Activated naive CD8-positive, alpha-beta T cell treated with anti-CD3 and anti-CD28 coated beads, Interleukin-2, amount 50 U/mL, for 16 hours (primary cell): ENCODE measurements at places on chromosomes 5 and 9.

GRCh38 chr9:120312031-120312430 lies 267.9 kb downstream of the CDK5RAP2 start:
- no peak for DNase-seq

DNA sequence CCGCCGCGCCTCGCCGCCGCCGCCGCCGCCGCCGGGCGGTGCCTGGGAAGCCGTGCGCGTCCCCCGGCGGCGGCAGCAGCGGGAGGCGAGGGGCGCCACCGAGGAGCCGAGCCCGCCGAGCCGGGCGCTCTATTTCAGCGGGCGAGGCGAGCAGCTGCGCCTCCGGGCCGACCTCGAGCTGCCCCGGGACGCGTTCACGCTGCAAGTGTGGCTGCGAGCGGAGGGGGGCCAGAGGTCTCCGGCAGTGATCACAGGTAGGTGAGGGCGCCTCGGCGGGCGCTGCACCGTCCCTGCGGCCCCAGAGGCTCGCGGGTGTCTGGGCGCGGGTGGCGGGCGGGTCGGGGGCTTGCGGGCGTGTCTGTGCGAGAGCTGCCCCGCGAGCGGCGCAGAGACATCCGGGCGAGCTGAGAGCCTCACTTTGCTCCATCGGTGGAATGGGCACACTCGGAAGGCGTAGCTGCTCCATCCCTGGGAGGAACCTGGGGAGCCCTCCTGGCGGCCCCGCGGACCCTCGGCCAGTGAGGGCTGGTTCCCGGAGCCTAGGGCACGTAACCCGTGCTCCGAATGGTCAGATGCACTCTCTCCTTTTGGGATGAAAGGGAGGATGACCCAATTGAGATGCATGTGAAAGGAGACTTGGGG lies 864 bp downstream of the PAPPA start:
- DNase-seq = no peak

DNA sequence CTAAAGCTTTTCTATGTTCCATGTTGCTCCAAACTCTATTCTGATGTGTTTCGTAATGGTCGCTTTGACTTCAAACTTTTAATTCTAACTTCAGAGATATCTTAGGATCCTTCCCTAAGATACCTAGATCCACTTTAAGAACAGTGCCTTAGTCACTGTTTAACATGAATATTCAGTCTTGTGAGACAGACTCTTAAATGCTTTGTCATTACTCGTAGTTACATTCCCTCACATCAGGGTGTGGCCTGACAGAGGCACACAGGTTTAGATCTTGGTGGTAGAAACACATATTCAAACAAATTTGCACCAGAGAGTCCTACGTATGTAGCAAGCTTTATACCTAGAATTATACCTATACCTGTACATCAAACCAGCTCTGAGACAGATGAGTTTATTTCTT lies 687.0 kb upstream of the C9orf72 start:
- no peak for DNase-seq

DNA sequence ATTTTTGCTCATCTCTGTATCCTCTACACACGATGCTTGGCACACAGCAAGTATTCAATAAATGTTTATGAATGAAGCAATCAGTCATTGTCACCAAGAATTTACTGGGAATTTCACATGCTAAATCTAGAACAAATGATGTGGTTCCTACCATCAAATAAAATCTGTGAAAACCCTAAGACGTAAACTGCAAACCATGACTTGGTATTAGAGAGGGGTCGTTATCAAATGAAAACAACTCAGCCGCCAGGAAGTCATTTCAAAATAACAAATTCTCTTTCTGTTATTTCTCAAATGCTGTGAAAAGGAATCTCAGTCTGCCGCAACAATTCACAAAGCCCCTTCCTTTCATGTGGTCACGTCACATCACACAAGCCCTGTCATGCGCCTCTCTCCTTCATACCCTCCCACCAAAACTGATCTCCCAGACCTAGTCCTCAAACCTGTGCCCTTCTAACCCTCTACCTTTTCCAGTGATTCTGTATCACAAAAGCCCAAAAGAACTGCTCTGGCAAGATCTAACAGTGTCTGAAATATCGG lies 173.6 kb downstream of the DEPDC1B start:
- no peak for DNase-seq

GRCh38 chr9:115382865-115383264 lies 264.9 kb upstream of the TNC start:
- DNase-seq = no peak

DNA sequence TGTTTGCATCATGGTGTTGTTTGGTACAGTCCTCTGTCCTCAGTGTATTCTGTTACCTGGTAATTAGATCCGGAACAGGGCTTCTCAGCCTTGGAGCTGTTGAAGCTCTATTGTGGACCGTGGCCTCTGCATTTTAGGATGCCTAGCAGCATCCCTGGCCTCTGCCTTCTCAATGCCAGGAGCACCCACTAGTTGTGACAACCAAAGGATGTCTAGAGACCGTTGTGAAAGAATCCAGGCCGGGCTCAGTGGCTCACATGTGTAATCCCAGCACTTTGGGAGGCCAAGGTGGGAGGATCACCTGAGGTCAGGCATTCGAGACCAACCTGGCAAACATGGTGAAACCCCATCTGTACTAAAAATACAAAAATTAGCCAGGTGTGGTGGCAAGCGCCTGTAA lies 159.6 kb downstream of the CACNA1B start:
- no peak for DNase-seq

GRCh38 chr5:167296661-167297060 lies 994.8 kb upstream of the WWC1 start:
- DNase-seq = no peak

DNA sequence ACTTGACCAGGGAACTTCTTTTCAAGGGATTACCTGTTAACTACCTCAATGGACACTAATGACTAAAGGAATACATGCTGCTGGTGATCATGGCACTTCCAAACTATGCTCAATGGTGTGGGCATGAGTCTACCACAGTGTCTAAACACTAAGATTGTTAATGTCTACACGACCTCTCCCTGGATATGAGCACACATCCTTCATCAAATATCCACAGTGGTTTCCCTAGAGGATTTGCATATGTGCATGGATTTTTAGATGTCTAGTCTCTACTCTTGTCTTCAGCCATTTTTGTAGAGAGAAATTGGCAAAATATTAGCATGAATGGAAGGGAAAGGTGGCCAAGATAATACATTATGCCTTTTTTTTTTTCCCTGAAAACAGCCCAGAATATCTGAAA lies 113.3 kb upstream of the CCDC152 start:
- no peak for DNase-seq
